ENCODE measurements at places on chromosomes 6 and 20.

- DNase-seq = no peak
These were observed 39.1 kb upstream of the RNGTT start for GRCh38 chr6:89002523-89002922.

GRCh38 chr6:75524322-75524972, 30.8 kb upstream of the FILIP1 start:
- DNase-seq = peak; percentile 84

DNA sequence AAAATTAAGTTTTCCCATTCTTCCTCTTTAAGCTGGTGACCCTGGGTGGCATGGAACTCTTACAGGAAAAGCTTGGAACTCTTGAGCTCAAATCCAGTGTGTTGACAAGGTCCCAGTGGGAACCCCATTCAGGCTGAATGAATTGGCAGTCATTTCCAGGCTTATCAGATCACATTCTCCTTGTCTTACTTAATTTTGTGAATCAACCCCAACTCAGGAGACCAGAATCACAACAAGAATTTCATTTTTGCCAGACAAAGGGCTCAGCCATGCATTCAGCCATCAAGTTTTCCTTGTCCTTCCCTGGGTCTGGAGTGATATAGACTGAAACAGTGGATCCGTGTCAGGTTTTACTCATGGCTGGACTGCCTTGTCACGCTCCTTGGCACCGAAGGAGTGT, 92.1 kb upstream of the EEF1E1 start:
- DNase-seq = peak; percentile 24

DNA sequence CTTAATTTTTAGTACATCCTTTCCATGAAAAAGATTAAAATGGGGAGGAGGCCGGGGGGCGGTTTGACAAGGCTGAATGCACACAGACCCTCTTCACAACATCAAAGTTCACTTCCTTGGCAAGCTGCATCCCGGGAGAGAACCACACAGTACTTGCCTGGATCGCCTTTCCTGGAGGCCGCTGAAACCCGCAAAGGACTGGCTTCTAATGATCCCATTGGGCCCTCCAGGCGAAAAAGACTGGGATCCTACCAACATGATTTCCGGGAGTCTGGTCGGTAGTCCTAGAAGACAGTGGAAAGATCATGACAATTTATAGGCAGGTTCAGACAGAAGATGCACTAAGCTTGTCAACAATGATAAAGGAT, 60.2 kb downstream of the RIPOR2 start:
- DNase-seq = no peak

GRCh38 chr20:41367393-41367695, 726 bp upstream of the EMILIN3 start:
- no peak for DNase-seq

DNA sequence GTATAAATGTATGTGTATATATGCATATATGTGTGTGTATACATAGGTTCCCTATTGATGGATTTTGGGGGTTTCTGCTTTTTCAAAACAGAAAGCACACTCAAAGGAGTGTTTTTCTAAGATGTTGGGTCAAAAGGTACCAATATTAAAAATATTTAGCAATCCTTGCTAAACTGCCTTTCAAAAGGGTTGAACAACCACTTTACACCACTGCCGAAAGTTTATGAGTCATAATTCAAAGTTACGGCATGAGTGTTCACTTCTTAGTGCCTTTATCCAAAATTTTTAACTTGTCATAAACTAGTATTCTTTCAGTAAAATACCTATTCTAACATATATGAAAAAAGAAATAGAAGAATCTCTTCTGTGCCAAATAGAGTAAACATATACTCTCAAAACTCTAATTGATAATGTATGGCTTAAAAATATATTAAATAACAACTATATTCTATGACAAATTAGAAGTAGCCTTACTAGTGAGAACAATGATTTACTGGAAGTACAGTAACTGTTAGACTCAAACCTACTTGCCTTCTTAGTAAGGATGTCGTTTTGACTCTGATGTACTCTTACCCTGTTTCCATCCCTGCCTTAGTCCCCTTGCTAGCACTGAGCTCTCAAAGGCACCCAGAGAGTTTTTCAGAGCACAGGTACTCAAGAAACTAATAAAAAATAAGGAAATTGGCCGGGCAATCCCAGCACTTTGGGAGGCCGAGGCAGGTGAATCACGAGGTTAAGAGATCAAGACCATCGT, 136.1 kb downstream of the INSM1 start:
- DNase-seq = no peak

DNA sequence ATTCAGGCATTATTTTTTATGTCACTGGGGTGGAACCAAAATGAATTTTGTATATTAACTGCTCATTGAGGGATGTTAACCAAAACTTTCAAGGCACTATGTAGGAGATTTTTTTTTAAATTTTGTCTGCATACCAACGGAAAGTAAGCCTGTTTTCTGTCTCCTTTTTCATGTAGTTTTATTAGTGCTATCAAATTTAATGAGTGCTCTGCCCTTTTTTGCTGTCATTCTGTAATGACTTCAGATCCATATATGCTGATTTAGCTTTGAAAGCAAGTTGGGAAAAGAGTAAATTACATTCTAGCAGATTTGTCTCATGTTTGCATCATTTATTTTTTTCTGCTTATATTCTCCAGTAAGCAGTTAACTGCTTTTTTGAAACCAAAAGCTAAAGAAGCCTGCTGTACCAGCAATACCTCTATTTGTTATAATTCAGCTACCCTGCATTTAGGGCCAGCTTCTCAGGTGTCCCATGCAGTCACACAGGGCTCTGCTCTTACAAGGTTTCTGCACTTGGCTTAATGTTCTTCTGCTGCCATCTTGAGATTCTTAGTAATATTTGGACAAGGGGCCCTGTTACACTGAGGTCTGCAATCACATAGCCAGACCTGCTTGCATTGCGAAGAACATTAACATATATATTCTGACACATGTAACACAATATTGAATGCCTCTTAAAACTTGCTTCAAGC, 429.0 kb downstream of the UTRN start:
- DNase-seq = peak; percentile 66

GRCh38 chr20:43017241-43018030, 172.3 kb downstream of the PTPRT start:
- no peak for DNase-seq

DNA sequence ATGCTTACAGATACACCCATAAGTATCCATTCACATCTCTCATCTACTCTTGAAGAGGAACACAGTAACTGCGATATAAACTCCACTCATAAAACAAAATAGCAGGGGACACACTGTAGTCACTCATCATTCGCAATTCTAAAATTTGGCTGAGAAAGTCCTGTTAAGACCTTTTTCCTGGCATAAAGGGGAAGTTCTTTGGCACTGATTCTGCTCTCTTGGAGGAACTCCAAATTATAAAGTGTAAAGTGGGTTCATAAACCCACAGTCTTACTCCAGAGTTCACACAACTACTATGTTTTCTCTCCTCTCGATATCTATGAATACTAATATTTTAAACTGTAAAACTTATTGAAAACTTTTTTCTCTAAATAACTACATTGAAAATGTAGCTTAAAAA, 80.6 kb downstream of the ADGB start:
- no peak for DNase-seq

- DNase-seq = no peak
These were observed 112.9 kb downstream of the FOXO3 start for GRCh38 chr6:108673602-108674001.

DNA sequence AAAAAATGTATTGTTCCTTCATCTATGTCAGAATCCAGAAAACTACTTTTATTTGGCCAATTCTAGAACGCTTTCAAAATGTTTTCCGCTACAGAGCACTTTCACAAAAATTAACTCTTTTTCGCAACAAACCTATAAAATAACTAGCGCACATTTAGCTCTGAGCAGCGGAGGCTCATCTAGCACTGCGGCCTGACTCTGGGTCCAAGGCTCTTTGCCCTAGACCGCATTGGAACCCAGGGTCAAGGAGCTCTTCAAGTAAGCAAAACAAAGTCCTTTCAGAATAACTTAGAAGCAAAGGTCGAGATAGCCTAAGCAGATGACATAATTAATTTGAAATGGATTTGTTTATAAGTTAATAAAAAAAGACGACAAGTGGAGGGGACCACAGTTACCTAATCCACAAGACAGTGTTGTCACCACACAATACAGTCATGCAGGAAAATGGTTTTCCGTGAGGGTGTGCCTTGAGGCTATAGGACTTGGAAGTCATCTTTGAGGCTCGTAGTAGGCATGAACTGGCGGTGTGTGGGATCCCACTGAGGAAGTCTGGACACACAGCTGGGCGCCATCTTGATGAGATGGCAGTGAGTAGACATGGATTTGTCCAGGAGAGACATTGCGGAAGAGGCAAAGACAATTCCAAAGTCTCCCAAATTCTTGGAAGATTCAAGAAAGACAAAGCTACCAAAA, 29.2 kb upstream of the IRF4 start:
- no peak for DNase-seq

GRCh38 chr6:166360243-166361076, 18.1 kb upstream of the SFT2D1 start:
- no peak for DNase-seq

GRCh38 chr6:107230024-107230423, 114.7 kb upstream of the BEND3 start:
- no peak for DNase-seq

DNA sequence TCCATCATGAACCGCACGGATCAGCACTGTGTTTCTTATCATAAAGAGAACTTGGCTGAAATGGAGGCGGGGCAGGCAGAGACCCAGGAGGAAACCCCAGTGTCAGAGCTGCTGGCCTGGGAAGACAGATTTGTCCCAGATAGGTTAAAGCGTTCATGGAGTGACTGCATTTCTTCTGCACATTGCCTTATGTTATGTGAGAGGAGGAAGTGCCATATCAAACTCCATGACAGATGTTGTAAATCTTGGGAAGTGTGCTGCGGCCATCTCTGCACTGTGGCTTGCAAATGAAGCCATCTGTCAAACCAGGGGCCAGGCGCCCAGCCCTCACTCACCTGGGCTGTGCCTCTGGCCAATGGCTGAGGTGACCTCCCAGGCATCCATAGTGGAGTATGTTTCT, 163.0 kb downstream of the SLC24A3 start:
- peak; percentile 63 for DNase-seq

DNA sequence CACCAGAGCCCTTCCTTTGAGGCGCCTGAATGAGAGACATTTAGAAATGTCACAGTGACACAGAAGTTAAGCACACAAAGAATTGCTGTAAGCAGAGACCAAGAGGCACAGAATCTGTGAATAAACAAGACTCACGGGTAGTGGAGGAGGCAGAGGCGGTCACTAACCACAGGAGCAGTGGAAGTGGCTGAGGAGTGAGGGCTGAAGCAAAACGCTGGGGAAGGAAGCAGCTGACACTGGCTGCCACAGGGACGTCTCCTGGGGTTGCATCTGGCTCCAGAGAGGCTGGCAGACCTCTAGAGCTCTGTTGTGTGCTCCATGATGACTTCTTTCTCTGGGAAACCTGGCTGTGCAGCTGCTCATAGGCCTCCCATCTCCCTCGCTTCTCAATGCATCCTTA, 65.0 kb upstream of the SLC2A12 start:
- DNase-seq = peak; percentile 9

GRCh38 chr6:51866867-51867266, 220.5 kb downstream of the PKHD1 start:
- no peak for DNase-seq

GRCh38 chr6:46115634-46116033, 14.2 kb upstream of the ENPP4 start:
- DNase-seq = no peak

- peak; percentile 75 for DNase-seq
These were observed 37.8 kb downstream of the DUSP22 start for GRCh38 chr6:329888-330691.

GRCh38 chr6:158460602-158461169, 99.2 kb upstream of the TMEM181 start:
- no peak for DNase-seq

DNA sequence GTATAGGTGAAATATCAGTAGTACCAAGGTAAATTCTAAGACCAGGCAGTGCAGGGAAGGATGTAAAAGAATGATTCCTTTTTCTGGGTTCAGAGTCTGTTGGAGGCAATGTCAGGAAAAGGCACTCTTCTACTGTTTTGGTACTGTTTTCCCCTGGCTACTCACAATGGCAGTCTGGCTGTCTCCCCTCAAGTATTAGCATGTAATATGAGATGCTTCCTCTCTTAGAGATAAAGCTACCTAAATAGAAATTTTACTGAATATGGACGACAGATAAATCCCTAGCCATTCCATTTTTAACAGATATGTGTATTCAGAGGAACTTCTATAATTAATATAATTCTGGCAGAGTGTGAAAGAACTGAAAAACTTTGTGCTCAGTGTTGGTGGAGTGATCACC, 3.5 kb downstream of the RNF8 start:
- no peak for DNase-seq

DNA sequence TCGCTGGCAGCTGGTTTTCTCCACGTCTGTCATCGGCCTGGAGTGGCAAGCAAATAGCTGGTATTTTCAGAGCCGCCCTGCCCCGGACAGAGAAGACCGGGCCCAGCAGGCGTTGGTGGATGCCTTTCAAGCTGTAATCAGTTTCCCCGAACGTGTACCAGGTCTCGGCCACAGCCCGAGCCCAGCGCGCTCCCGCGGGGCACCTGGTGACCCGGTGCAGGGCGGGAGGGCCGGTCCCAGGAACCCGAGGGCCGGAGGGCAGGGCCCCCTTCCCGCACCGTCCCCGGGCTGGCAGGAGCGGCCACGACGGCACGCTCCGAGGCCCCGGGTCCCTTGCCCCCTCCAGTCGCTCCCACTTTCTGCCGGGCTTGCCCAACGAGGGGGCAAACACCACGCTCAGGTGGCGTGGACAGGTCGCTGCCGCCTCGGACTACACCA, 348 bp upstream of the PYGB start:
- DNase-seq = peak; percentile 58

GRCh38 chr20:62021793-62022385, 43.8 kb downstream of the TAF4 start:
- DNase-seq = no peak

GRCh38 chr20:51128198-51128597, 105.3 kb upstream of the KCNG1 start:
- peak; percentile 69 for DNase-seq

GRCh38 chr6:121436960-121437850, 1.8 kb downstream of the GJA1 start:
- peak; percentile 75 for DNase-seq

- DNase-seq = no peak
These were observed 32.4 kb upstream of the NOP56 start for GRCh38 chr20:2619961-2620595.

GRCh38 chr6:81800666-81801065, 48.2 kb upstream of the TENT5A start:
- no peak for DNase-seq

GRCh38 chr6:88616380-88616779, 347.0 kb downstream of the RNGTT start:
- no peak for DNase-seq

GRCh38 chr6:106535012-106535411, 94.3 kb downstream of the RTN4IP1 start:
- no peak for DNase-seq

- no peak for DNase-seq
These were observed 18.3 kb downstream of the SERPINB9 start for GRCh38 chr6:2884804-2885203.

DNA sequence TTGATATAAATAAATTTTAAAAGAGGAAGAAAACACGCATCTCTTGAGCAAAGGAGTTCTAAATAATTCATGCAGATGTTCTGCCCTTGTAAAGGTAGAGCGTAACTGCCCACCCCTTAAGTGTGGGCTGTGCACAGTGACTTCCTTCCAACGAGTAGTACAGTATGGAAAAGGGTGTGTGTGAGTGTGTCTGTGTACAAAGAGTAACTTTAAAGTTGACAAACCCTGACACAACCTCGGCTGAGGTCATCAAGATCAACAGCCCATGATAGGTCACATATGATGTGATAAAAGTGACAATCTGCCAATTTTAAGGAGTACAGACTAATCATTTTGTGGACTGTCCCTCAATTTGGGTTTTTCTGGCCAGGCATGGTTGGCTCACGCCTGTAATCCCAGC, 225.7 kb downstream of the ATXN1 start:
- DNase-seq = no peak

Data from kidney (tissue), 22 donors.